Activated CD4-positive, alpha-beta T cell treated with anti-CD3 and anti-CD28 coated beads, Interleukin-2, Interleukin-4, amounts not matched to agents 100 ng/mL and 50 ng/mL, durations not matched to agents 16 hours and 8 hours (primary cell): ENCODE measurements at places on chromosomes 11 and 22.

GRCh38 chr11:36115378-36115801, 171.5 kb downstream of the LDLRAD3 start:
- no peak for DNase-seq

GRCh38 chr11:58647866-58648265, 25.4 kb downstream of the CNTF start:
- no peak for DNase-seq

GRCh38 chr11:120717623-120718022, 206.1 kb downstream of the GRIK4 start:
- no peak for DNase-seq

DNA sequence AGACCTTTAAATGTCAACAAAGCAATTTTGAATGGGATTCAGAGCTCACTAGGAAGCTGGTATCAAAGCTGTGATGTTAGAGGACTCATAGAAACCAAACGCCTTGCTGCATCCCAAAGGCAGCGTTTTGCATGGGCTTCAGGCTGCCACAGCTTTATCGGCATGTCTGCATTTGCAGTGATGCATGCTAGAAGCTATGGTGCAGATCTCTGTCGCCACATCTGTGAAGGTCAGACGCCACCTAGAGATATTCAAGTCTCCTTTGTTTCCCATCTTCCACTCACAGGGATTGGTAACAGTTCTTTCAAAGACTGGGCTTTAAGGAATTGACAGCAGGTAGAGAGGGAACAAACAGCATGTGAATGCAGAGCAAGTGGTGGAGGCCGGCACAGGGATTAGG, 47.8 kb downstream of the NTM start:
- DNase-seq: no peak

- peak; percentile 48 for DNase-seq
These were observed at the start of gene SEC14L2 for GRCh38 chr22:30396871-30397655. TSS of gene SEC14L2 (plus strand) at chr22:30397018. CDS start at chr22:30397117, 99 bp downstream.

DNA sequence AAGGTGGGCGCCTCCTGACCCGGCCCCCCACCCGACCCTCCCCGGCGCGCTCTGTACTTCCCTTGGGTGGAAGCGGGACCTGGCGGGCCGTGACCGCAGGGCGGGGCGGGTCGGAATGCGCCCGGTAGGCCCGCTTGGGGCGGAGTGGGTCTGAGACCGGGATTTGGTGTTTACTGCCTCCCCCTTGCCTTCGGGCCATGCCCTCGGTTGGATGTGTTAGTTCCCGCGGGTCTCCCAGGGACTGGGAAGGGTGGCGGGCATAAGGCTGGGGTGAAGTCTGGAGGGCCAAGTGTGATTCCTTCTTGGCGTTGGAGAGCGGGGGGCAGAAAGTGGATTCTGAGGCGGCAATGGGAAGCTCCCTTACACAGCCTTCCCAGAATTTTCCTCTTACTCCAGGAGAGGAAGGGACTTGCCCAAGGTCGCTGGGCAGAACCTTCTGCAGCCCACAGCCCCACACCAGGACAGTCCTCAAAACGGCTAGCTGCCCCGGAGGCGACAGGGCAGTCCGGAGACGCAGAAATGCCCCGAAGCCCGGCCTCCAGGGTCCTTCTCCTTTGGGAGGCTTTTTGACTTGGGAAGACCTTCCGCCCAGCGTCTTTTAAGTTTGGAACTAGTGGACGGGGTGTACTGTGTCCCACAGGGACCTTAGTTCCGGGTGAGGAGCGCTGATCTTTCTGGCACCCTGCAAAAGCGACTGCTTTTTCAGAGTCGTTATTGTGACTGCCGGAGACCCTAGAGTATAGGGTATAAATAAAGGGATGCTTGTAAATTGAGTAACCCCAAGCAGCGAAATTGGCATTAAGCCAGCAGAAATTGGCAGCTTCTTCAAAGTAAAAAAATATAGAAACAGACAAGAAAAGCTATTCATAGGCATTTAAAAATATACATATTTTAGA, 647 bp downstream of the SWAP70 start:
- no peak for DNase-seq

DNA sequence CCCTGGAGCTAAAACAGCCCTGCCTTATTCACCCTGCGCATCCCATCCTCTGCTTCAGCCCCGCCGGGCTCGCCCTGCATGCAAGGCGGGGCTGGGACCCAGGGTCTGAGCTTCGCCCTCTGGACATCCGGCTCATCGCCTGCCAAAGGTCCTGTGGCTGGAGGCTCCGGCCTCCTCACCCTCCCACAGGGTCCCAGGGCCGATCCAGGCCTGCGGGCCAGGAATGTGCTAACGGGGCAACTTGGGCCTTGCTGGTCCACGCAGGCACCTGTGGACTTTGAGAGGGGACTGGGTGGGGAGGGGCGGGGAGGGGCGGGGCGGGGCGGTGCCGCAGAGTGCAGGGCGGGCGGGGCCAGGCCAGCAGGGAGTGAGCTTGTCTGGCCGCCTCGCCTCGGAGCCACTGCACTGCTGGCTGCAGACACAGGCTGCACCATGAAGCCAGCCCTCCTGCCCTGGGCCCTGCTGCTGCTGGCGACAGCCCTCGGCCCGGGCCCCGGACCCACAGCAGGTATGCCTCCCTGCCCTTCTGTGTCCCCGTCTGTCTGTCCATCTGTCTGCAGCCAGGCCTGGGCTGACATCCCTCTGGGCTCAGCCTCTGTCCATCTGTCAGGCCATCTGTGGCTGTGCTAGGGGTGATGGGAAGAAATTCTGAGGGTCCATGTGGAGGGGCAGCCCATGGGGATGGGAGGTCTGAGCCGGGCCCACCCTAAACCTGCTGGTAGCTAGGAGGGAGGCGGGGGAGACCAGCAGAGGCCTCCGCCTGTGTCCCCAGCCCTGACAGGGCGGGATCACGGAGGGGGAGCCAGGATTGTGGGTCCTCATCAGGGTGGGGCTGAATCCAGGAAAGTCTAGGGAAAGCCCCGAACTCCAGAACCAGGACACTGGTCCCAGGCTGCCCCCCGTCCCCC, at the start of gene SUSD2:
TSS of gene SUSD2 (plus strand) at position 400 of the 908 bp plus-strand sequence. CDS start at position 433, 33 bp downstream.
- DNase-seq: no peak

GRCh38 chr11:62489204-62489603, 57.4 kb downstream of the AHNAK start:
- no peak for DNase-seq

DNA sequence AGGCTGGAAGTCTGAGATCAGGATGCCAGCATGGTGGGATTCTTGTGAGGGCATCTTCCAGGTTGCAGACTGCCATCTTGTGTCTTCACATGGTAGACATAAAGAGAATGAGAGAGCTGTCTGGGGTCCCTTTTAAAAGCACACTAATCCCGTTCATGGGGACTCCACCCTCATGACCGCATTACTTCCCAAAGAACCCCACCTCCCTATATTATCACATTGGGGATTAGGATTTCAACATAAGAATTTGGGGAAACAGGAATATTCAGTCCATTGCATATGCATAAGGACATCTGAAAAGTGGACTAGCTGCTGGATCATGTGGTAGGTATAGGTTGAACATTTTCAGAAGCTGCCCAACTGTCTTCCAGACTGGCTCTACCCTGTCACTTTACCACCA, 33.1 kb upstream of the ADORA2A start:
- no peak for DNase-seq

DNA sequence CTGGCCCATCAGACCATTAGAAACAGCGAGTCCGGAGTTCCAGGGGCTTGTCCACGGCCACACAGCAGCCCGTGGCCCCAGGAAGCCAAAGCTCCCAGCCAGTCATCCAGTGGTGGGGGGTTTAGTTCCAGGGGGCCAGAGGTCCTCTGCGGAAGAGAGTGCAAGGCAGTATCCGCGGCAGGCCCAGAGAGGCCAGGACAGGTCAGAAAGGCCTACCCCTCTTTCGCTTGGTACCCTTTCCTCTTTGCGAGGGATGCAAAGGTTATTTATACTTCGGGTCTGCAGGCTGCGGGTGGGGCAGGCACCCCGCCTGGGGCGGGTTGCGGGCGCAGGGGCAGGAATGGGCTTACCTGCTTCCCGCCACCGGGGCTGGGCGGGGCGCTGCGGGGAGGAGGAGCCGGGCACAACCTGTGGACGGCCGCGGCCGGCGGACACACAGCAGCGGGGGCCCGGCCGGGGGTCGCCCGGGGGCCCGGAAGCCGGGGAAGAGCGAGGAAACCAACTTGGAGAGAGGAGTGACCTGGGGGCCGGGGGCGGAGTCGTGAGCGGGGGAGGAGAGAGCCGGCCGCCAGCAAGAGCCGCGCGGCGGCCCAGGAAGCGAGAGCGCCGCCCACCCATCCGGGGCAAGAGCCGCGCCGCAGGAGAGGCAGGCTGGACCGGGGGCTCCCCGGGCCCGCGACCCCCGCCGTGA, at the start of gene SH3BP1:
TSS of gene SH3BP1 (plus strand) at position 600 of the 691 bp plus-strand sequence. CDS start 119 bp downstream, outside the sequence.
- peak; percentile 55 for DNase-seq

DNA sequence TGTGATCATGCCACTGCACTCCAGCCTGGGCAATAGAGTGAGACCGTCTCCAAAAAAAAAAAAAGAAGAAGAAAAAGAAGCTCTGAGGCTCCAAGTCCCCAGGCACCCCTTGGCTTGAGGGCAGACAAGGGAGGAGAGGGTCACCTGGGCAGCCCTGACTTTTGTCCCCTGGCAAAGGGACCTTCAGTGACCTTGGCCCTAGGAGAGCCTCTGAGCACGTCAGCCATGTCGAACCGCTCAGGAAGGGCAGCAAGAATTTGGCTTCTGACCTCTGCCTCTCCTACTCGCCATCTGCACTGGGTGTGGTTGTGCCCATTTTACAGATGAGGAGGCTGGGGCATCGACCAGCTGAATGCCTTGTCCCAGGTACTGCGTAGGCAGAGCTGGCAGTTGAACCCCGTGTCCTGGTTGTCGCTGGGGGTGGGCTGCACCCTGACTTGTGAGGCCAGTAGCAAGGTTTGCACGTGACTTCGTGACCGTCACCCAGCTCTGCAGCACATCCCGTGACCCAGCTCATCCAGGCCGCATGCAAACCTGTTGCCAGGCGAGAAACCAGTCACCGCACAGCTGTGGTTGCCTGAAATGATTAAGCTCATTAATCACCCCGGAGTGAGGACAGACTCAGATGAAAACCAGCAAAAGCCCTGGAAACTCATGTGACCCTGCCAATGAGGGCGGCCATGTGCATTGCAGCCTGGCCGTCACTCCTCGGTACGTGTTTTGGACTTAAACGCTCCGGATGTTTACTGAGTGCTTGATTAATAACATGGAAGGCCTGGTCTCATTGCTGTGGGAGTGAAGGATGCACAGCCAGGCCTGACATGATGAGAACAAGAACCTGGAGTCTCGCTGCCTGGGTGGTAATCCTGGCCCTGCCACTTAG, 47.7 kb upstream of the PPP6R3 start:
- peak; percentile 83 for DNase-seq

DNA sequence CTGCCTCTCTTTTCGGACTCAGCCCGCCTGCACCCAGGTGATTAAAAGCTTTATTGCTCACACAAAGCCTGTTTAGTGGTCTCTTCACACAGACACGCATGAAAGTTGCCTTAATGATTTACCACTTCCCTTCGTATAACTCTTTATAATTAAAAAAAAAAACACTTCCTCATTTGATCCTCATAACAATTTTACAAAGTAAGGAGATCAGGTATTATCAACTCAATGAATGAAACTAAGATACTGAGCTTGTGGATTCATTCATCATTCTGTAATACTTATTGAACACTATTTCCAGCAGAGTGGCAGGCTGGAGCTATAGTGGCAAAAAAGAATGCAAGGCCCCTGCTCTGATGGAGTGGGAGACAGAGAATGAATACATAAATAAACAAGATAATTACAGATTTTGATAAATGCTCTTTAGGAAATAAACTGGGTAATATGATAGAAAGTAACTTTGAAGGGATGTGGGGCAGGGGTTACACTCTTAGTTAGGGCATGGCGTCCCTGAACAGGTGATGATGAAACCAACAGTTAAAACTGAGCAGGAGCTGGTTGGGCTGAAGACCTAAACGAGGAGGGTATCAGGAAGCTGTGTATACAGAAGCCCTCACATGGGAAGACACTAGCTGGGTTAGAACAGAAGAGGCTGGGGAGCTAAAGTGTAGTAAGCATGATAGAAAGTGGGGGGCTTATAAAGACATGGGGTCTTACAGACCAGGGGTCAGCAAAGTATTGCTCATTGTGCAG, 5.4 kb upstream of the CRTAM start:
- DNase-seq: no peak

DNA sequence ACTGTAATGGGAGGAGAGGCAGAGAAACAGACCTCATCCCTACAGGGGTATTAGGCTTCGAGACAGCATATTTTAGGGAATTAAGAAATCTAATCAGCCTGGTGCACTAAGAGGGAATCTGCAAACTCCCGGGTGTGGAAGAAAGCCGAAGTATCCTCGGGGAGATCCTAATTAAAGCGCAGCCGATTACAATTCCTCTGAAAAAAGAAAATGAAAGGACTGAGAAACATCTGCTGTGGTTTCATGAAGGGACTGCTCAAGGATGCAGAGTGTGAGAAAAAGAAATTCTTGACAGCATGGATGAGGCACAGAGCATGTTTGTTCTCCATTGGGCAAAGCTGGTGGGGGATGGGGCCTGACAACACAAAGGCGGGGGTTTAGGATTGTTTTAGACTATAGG, 290.0 kb upstream of the LARGE1 start:
- no peak for DNase-seq

GRCh38 chr22:30386608-30386959, 627 bp downstream of the RNF215 start:
- no peak for DNase-seq
